ENCODE measurements at places on chromosomes 2 and 18.

GRCh38 chr2:65917986-65918385 is 485.6 kb upstream of the SPRED2 start:
- DNase-seq: no peak

- DNase-seq: no peak
Measured at GRCh38 chr18:48736321-48737260, 197.8 kb downstream of the CTIF start.

GRCh38 chr2:187594801-187595200 is 40.6 kb upstream of the TFPI start:
- no peak for DNase-seq

- no peak for DNase-seq
Measured at GRCh38 chr2:27071990-27072830, 756 bp upstream of the OST4 start.

GRCh38 chr2:20992201-20992711 is 51.6 kb downstream of the APOB start:
- no peak for DNase-seq

All from CD4-positive, alpha-beta T cell treated with Interleukin-6 for 4 hours (primary cell).